MG63 (cell line): ENCODE measurements at places on chromosomes 5 and 9.

DNA sequence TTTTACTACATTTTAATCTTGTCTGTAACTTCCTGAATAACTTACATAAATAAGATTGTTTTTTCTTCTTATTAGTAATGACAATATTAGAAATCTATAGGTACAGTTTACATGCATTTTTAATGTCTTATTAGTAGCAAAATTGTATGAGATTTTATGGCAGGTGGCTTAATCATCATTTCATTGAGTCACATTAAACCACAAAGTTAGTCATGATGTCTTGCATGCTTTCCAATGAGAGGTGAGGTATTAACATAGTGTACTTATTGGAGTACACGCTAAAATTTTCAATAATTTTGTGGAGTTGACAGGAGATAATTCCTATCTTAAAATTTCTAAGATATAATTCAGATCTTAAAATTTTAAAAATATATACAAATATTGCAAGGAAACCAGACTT lies 989.6 kb upstream of the ARRDC3 start:
- DNase-seq: no peak

- no peak for DNase-seq
These were observed 33.8 kb downstream of the TGFBI start for GRCh38 chr5:136062366-136063274.

DNA sequence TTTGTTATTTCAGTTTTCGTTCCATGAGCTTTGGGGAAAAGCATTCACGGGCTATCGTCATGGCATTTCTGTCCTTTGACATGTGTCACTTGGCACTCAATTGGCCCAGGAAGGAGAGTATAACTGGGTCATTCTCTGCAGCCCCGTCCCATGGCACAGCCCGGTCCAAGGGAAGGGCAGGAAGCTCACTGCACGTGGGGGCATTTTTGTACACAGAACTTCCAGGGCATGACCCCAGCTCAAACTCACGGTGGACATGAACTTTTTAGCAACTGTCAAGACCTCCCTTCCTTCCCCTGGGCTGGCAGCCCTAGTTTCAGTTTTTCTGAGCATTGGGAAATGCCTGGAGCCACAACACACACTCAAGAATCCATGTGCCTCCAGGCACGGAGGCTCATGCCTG lies 161.6 kb upstream of the PANK3 start:
- DNase-seq: no peak

- DNase-seq: no peak
These were observed 1118.6 kb upstream of the DMAC1 start for GRCh38 chr9:8917956-8918739.

GRCh38 chr9:132597073-132597775 lies 14.8 kb downstream of the BARHL1 start:
- no peak for DNase-seq

- DNase-seq: peak; percentile 15
These were observed 346.3 kb downstream of the ENC1 start for GRCh38 chr5:74294231-74294705.

GRCh38 chr9:89444274-89444673 lies 53.6 kb downstream of the SEMA4D start:
- DNase-seq: no peak

DNA sequence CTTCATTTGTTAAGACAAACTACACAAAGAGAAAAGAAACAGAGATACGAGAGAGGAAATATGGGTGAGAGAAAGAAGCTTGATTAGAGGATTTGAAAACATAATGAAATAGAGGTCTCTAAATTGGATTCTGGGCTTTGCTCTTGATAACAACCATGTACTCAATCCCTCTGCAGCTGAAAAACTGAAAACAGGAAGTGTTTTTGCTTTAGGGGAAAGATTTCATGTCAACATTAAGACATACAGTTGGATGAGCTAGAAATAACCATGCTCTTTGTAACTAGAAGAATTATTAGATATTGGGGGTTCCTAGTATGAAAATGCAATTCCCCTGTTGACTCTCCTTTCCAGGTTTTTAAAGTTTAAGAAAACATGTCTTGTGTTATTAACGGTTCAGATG lies 21.9 kb downstream of the CRHBP start:
- DNase-seq: no peak

DNA sequence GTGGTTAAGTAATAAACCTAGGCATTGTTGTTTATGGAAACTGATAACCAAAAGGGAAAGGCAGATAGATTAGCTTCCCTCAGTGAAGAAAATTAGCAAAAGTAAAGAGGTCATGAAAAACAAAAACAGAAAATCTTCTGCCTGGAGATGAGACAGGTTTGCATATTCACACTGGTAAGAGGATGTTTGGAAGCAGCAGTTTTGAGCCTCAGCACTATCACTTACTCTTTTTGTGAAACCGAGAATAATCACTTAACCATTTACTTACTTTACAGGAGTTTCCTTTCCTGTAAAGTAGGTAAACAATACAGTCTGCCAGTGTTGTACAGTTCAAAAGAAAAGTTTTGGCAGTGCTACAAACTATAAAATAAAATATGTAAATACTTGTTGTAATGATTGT lies 35.5 kb upstream of the EMB start:
- DNase-seq: no peak

DNA sequence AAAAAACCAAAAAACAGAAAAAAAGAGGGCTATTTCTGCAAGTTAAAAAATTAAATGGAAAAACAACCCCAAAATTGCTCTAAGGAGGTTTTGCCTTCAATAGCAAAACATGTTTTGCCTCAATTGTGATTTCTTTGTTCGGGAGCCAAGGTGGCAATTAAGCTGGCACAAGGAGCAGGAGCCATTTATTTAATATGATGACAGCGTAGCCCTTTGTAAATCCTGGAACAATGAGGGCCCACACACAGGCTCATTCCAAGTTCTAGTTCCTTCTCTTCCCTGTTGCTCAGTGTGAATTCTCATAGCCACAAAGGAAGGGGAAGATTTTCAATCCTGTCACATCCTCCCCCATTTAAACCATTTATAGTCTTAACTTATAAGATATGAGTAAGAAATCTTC lies 353.2 kb downstream of the PDE4D start:
- no peak for DNase-seq

DNA sequence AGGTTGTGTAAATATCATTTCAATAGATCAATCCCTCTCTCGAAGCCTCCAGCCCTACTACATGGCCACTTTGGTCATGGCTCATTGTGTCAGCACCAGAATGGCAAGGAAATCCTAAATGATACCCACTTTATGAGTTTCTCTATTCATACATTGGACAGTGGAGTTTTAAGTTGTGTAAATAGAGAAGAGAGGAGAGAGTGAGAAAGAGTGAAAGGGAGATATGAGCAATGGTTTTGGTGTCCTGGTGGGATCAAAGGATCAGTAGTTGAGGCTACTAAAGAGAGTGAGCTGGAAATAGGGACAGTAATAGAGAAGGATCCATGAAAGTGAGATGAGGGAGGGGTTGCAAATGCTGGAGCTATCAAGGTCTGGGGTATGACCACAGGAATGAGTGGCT lies 31.5 kb upstream of the GZMA start:
- DNase-seq: no peak

DNA sequence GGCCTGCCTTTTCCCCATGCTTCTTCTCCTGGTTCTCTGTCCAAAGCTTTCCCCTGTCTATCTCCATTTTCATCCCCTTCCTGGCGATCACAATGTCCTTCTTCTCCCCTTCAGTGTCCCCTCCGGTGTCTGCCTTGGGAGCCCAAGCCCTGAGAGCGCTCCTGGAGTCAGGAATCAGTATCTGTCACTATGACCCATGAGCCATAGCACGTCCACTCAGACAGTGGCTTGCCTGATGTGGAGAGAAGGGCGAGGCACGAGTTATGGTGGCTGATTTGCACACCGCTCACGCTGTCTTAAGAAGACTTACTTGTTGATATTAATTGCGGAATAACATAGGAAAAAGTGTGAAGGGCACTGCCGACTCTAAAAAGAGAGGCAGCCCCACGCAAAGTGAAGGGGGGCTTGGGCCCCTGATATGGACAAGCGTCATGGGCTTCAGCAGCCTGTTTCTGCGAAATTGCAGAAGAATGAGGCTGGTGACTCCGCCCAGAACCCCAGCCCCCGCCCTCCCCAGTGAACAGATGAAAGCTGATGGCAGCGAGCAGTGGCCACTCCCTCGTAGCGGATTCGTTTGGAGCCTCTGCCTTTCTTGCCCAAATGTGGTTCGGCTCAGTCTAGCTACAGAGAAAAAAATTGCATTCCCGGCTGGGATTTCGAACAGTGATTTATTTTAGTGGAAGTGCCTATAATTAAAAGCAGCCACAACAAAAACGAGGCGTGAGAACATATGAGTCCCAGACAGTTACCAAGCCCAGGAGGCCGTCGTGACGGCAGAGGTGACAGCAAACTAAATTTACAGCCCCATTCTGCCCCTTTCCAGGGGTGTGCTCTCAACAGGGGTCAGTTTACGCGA lies 149.8 kb downstream of the ICE1 start:
- DNase-seq: peak; percentile 28

GRCh38 chr9:108257382-108257781 lies 598.4 kb downstream of the ACTL7B start:
- no peak for DNase-seq

DNA sequence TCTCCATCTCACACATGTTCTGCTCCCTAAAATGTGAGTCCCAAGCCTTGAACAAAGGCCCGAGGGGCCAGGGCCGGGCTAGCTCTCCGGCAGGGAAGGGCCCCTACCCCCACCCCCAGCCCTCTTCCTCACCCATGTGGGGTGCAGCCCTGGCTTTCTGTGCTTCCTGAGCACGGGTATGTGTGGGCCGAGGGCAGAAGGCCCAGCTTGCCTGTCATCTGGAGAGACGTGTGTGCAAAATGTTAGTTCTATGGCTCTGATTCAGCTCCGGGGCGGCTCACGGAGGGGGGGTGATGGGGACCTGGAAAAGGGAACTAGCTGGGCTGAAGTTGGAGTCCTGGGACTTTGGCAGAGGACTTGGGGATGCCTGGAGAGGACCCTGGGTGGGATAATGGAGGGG lies 90.3 kb upstream of the ARAP3 start:
- no peak for DNase-seq

GRCh38 chr9:26339796-26340195 lies 552.8 kb downstream of the CAAP1 start:
- no peak for DNase-seq

DNA sequence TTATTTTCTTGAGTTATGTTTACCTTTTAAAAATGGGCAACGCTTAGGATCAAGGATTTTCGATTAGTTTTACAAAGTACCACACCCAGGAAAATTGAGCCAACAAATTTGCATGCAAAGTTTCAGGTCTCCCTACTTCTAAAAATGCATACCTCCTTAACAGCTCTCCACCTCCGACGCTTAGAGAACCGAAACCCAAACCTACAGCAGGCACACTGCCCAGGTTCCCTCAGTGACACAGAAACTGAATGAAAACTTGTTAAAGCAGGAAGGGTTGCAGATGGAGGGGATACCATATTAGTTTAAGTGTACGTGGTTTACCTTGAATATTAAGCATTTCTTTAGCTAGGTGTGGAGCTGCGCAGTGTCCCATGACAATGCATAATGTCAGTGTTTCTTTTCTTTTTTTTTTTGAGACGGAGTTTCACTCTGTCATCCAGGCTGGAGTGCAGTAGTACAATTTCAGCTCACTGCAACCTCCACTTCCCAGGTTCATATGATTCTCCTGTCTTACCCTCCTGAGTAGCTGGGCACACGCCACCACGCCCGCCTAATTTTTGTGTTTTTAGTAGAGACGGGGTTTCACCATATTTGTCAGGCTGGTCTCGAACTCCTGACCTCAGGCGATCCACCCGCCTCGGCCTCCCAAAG lies 1.6 kb upstream of the SUB1 start:
- DNase-seq: no peak

- no peak for DNase-seq
These were observed 143.8 kb upstream of the MAP3K1 start for GRCh38 chr5:56671571-56671970.

GRCh38 chr9:134379831-134380365 lies 53.6 kb downstream of the RXRA start:
- no peak for DNase-seq

- no peak for DNase-seq
These were observed 45.9 kb downstream of the ABCA1 start for GRCh38 chr9:104882086-104882485.

GRCh38 chr9:86246752-86247161 lies 12.7 kb downstream of the C9orf153 start:
- no peak for DNase-seq

GRCh38 chr9:96462541-96462940 lies 12.6 kb downstream of the HABP4 start:
- DNase-seq: no peak

DNA sequence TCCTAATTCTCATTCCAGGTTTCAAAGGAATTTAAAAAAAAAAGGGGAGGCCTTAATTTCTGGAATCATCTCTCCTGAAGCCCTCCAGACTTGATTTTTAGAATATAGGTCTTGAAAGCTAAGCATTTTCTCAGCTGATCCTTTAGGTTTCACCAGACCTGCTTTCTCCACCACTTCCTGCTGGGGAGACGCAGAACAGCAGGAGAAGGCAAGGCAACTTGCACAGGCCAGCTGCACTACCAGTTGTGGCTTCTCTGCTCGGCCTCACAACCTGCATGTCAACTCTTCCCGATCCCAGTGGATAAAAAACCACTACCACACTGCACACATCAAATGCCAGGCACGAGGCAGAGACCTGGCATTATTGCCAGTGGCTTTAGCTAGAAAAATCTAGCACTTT lies 119.8 kb downstream of the SIL1 start:
- DNase-seq: no peak

DNA sequence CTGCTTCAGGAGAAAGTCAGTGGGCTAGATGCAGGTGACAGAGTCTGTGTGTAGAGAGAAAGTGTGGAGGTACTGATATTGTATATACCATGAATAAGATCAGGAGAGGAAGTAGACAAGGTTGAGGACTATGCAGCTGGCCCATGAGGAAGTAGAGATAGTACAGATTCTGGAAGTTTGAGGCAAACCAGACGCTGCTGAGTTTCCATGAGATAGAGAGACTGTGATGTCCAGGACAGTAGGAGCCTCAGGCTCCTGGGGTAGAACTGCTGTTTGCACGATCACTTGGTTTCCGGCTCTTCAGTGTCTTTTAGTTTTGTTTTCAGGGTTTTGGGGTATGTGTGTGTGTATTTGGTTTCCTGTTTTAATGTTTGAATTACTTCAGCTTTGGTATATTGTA lies 13.6 kb downstream of the OTULINL start:
- DNase-seq: no peak

DNA sequence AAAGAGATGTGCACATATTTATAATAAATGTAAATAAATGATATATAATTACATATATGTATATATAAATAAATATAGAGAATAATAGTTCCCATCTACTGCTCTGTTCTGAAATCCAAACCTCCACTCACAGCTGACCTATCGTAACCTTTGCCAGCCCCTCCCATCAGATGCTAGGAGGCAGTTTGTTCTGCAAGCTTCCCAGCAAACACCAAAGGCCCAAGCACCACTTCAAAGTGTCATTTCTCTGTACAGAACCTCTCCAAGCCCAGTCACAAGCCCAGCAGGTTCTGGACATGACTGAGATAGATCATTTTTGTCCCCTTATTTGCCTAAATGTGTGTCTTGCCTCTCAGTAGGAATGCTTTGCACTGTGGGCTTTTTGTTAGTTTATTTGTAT lies 62.4 kb downstream of the MFAP3 start:
- no peak for DNase-seq

- no peak for DNase-seq
These were observed 34.1 kb downstream of the UBE2QL1 start for GRCh38 chr5:6482735-6483134.
